ENCODE measurements at places on chromosomes 16 and 17.

GRCh38 chr16:31093132-31093703, 1.4 kb downstream of the VKORC1 start:
- no peak for DNase-seq

- DNase-seq = no peak
Observed at GRCh38 chr17:77881545-77881944, 77.0 kb upstream of the TNRC6C start.

DNA sequence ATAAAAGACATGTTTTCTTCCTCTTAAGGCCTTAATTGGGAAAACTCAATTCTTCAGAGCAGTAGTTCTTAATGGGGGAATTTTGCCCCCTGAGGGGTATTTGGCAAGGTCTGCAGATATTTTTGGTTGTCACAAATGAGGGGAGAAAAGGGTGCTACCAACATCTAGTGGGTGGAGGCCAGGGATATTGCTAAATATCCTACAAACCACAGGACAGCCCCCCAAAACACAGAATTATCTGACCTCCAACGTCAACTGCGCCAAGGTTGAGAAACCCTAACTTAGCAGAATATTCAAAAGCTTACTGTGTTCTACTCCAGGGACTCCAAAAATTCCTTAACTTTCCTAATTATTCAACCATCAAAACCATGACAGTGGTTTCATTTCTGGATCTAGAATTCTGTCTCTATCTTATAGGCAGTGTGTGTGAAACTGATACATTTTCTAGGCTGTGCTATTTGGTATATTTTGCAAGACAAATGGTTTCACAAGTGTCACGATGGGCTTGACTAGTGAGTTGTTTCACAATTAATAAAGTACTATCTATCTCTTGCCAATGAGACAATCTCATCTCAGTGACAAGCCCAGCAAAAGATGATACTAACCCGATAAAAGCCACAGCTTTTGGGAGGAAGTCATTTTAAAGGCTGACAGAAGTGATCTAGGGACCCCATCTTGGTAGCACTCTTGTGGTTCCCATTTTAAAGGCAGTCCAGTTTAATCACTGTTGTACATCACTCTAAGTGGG, 14.7 kb downstream of the TXNDC11 start:
- no peak for DNase-seq

- no peak for DNase-seq
Observed at GRCh38 chr16:77564791-77565390, 130.1 kb upstream of the ADAMTS18 start.

DNA sequence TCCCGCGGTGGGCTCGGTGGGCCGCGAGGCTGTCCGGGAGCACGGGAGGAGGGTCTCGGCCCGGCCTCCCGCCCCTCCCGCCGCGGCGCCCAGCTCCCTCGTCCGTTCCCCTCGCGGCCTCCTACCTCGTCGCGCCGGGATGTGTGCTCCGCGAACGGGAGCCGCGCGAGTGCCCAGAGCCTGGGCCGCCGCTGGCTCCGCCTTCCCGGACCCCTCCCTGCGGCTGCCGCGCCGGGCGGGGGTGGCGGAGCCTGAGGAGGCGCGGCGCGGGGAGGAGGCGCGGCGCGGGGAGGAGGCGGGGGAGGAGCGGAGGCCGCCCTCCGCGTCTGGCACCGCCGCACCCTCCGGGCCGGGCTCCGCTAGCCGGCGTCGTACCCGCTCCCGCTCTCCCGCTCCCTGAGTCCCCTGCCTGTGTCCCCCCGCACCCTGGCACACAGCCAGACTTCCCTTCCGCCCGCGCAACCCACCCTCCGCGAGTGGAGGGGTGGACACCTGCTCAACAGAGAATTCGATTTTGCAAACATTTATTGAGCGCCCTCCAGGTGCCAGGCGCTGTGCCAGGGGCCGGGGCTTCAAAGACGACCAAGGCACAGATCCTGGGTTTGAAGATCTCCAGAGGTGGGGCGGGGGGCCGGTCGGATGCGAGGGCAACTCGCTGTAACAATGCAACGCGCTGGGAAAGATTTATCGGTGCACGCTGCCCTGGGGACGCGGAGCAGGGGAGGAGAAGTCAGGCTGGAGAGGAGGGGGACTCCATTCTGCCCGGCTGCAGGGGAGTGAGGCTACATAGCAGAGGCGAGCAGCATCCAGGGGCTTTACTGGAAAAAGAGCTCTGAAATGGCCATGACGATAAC, at the start of gene MPP3:
Gene MPP3, minus strand, starts transcription at position 171 of the 854 bp plus-strand sequence. CDS start 1,240 bp downstream, outside the sequence.
- DNase-seq = peak; percentile 78

GRCh38 chr16:47316442-47317015, 144.3 kb downstream of the ITFG1 start:
- no peak for DNase-seq

- no peak for DNase-seq
Observed at GRCh38 chr17:36641877-36642845, 40.8 kb downstream of the MRM1 start.

DNA sequence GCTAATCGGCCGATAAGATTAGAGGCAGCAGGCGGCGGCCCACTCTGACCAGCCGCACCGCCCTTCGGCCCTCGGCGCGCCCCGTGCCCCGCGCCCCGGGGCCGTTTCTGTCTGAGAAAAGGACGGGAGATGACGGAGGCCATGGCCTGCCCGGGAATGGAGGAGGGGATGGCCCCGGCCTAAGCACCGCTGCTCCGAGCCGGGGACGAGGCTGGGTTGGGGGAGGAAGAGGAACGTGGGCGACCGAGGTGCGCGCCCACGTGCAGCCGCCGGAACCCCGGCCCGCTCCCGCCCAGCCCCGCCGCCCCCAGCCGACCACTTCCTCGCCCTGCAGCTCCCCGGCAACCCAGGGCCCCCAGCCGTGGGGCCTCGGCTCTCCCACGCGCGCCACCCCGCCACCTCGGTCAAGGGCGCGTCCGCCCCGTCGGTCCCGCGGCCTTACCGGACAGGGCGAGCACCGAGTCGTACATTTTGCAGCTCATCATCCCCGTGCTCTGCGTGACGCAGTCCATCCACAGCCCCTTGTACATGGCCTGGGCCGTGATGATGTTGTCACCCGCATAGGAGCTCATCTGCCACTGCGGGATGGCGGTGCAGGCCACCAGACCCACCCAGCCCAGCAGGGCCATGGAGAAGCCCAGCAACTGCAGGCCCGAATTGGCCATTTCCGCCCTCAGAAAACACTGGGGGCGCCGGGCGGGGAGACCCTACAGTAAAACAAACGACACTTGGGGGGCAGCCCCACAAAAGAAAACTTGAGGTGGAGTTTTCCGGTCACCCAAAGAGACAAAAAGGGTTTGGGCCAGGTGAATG, 693 bp downstream of the CLDN7 start:
- DNase-seq = no peak

- DNase-seq = no peak
Observed at GRCh38 chr17:78986649-78987328, 7.1 kb upstream of the LGALS3BP start.

DNA sequence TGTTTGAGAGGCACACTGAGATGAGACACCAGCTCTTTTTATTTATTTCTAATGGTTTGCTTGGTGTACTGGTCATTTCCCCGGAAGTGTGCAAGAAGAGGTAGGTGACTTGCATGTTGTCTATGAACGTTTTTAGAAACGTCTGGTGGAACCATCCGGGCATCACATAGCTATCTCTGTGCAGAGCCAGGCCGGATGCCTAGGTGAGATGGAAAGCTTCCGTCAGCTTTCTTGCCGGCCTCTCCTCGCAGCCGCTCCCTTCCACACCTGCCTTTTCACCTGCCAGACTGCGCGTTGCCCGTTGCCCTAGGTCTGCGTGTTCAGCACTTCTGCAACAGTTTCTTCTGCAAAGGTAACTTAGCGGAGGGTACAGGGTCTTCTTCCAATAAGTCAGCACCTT, 416.0 kb downstream of the WWOX start:
- no peak for DNase-seq

DNA sequence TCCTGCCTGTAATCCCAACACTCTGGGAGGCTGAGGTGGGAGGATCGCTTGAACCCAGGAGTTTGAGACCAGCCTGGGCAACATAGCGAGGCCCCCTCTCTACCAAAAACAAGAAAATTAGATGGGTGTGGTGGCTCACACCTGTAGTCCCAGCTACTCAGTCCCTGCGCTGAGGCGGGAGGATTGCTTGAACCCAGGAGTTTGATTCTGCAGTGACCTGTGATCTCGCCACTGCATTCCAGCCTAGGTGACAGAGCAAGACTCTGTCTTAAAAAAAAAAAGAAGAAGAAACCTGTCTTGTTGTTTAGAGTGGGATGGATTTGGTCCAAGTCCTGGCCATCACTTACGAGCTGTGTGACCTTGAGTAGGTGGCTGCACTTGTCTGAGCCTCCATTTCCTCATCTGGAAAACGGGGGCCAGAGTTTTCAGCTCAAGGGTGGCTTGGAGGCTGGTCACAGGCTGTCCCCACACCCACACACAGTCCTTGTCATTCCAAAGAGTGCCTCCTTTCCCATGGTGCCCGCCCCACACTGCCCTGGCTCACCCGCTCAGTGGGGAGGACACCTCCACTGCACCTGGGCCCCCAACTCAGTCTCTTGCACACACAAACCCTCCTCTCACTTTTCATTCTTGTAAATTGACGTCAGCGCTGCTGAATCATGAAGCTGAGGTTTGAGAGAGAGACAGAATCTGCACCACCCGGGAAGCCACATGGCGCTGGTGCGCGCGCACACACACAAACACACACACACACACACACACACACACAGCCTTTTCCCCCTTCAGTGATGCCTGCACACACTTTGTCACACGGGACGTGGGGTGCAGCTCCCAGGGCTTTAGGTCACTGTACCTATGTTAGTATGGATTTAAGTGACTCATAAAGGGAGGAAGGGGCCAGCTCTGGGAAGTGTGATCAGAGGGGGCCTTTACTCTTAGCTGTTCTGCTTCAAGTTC, 4.2 kb downstream of the SOCS1 start:
- no peak for DNase-seq

DNA sequence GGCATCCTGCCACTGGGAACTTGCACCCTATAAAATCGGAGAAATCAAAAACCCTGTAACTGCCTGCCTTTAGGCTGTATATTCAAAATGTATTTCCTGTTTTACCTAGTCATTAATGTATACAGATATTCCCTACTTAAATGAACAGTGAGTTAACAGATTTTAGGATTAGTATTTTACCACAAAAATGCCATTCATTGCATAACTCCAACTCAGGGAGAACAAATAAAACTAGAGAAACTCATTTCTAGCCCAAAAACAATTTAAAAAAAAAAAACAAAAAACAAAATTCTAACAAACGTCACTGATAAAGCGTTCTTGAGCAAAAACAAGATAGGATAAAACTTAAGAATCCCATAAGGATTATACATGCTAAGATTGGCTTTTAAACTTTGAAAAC, 3.7 kb upstream of the DHX33 start:
- DNase-seq = no peak

- no peak for DNase-seq
Observed at GRCh38 chr17:881778-882177, 97.8 kb downstream of the NXN start.

DNA sequence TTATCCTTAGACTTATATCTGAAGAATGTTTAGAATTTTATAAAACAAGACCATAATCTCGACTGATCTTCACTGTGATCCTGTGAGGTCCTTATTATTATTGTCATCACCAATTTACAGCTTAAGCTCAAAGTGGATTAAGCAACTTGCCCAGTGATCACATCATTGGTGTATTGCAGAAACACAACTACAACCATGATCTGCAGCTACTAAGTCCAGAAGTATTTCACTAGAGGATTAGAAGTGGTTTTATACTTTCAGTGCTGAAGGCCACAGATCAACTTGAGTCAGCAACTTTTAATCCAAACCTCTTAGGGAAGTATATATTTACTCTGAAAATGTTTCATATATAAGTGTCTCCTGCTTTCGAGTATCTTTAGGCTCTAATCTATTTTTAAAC, 624.3 kb upstream of the SOX9 start:
- no peak for DNase-seq

DNA sequence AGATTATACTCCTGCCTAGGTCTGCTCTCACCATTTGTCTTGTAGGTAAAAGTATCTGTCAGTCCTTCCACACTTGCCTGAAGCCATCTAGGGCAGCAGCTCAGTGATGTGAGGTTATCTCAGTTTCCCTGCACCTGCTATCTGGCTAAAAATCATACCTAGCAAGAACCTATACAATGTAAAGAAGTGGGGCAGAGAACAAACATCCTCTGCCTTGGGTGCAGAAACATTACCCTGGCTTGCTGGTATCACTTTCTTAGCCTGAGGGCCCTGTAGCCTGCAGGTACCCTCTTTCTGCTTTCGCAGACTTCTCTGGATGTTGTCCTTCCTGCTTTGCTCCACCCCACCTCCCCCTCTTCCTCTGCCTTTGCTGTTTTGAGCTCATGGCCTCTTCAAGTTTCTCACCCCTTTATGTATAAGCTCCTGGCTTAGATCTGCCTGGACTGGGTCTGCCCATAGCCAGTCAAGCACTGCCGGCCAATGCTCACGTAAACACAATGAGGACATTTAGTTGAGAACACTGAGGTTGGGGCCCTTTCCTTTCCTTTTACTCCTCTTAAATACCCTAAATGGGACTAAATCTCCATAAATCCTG, 8.7 kb upstream of the SDK2 start:
- no peak for DNase-seq

DNA sequence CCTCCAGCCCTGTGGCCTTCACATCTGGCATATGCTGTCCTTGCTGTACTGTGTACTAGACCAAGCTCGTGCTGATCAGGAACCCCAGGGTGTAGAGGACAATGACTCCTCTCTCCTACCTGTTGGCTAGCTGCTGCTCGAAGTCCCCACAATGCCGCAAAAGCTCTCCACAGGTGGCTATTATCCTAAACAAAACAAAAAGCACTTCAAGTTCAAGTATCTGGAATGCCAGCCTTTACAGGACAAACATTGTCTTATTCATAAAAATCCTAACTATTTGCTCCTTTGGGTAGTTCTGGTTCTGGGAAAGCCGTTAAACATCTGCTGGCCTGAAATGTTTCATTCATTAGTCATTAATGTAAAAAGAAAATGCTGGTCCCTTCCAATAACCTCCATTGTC, 42.8 kb downstream of the COG7 start:
- DNase-seq = no peak

GRCh38 chr16:74868501-74868900, 93.9 kb upstream of the FA2H start:
- peak; percentile 18 for DNase-seq

GRCh38 chr16:23408823-23409298, 44.1 kb downstream of the COG7 start:
- no peak for DNase-seq

GRCh38 chr16:83974475-83974874, 6.4 kb downstream of the NECAB2 start:
- DNase-seq = no peak

DNA sequence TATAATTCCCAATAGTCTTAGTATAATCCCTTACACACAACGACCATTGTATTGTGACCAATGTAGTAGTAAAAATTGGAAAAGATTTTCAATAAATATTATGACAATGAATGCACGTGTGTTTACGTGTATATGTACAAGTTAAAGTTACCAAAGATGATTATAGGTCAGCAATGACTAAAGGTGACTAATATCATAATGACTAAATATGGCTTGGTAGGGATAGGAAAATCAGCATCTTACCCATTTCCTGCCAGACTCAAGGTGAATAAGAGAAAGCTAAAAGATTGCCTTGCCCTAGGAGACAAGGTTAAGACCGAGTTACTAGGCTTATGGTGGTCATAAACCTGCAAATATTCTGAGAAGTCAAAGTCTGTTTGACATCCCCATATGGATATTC, 34.4 kb downstream of the CPD start:
- no peak for DNase-seq

Measured in left kidney (tissue), 8 donors.